HTR-8/SVneo (cell line): ENCODE measurements at places on chromosomes 11 and 22.

GRCh38 chr11:70116386-70117065 lies 38.4 kb downstream of the ANO1 start:
- no peak for DNase-seq

DNA sequence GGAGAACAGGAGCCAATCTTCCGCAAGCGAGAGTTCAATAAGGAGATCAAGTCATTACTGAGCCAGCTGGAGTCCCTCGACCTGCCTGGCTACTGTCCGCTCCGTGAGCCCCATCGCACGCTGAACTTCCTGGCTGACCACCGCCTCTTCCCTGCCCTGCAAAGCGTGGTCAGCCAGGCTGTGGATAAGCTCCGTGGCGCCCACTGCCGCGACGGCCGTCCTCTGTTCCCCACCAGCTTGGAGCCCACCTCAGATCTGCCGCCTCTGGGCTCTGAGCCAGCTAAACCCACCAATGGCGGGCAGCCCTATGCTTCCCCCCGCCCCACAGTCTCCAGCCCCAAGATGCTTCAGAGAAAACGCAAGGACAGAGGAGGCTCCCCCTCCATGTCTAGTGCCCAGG lies 2.3 kb downstream of the CCDC116 start:
- DNase-seq = no peak

DNA sequence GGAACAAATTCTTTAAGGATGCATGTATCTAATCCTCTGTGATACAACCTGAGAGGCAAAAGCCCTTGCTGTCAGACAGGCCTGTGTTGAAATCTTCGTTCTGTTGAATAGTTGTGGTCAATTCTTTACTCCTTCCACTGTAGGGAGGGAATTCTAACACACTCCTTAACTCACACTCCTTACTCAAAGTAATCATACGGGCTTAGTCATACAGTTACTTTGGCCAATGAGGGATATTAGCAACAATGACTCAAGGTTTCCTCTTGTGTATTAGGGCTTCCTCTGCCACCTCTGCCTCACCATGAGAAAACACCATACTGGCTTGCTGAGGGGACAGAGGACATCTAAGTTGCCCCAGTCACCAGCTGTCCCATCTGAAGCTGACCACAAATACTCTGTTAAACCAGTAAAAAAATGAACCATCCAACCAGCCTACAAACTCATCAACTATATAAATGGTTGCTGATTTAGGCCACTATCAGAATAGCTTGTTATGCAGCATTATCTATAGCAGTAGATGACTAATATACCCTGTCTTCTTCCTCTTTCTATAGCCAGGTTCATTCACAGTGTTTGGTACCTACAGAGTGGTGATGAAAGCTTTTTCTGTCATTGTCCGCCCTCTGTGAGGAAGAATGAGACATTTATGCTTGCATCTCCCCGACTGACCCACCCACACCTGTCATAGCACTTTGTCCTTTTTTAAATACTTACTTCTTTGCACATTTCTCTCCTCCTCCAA lies 322.8 kb upstream of the SYN3 start:
- no peak for DNase-seq

DNA sequence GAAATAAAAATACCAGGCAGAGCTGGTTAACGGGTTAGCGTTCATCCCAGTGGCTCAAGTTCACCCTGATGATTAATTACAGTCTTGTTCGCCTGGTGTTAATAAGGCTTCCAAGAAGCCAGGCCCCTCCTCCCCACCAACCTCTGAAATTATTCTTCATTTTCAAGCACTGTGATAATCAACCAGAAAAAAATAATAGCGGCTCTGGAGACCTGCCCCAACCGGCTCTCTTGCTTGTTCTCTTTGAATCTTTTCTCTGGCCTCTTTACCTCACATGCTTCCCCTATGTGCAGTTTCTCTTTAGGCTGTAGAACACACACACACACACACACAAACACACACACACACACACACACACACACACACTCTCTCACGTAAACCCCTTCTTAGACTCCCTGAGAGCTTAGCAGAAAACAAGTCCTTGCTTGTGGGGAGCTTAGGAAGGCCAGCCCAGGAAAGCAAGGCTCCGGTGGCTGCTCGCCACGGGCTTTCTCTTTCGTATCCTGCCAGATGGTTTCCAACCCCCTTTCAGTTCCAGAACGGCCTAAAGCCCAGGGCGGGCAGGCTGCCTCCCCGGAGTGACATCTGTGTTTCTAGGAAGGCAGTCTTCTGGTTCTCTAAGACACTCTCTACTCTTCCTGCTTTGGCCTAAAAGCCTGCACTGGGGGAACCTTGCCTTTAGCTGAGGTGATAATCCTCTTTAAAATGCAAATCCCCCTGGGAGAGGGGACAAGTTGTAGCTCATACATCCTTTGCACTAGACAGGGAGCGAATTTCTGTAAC lies 106.4 kb upstream of the SESN3 start:
- no peak for DNase-seq

DNA sequence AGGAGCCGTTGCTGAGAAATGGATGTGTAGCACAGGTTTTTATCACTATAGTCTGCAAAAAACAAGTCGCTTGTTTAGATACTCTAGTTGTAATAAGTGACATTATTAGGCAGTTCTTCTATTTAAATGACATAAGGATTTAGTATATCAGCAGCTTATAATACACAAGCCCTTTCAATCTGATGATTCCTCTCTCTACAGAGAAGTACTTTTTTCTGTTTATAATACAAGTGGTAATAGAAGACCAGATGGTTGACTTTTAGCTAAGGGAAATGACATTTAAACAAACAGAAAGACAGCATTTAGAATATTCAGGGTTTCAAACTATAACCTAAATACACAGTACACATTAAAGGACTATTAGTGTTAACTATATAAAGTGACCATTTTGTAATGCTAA lies 60.4 kb downstream of the IMMP1L start:
- DNase-seq = no peak

DNA sequence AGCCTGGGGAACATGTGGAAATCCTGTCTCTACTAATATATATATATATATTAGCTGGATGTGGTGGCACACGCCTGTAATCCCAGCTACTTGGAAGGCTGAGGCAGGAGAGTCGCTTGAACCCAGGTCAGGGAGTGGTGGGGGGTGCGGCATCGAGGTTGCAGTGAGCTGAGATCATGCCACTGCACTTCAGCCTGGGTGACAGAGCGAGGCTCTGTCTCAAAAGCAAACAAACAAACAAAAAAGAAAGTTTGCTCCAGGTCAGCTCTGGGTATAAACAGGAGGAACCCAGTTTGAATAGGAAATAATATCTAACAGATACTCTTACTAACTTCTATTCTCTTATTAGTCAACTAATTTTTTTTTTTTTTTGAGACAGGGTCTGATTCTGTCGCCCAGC lies 34.3 kb upstream of the CECR2 start:
- DNase-seq = no peak

DNA sequence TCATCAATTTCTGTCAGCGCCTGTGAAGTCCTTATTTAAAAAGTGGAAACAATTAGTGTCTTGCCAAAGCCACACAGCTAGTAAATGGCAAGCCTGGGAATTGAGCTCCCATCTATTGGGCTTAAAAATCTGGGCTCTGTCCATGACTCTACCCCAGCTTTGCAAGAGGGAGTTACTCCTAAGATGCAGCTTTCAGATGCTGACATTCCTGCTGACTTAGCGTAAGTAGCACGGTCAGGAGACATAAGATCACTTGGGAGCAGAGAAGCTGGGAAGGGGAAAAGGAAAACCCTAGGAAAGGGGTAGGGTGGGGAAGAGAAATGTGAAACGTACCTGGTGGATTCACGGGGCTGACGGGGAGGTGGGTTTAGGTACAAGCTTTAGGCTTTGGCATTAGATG lies 36.0 kb upstream of the OR4B1 start:
- DNase-seq = no peak

GRCh38 chr22:25008666-25009065 lies 56.1 kb downstream of the KIAA1671 start:
- no peak for DNase-seq

DNA sequence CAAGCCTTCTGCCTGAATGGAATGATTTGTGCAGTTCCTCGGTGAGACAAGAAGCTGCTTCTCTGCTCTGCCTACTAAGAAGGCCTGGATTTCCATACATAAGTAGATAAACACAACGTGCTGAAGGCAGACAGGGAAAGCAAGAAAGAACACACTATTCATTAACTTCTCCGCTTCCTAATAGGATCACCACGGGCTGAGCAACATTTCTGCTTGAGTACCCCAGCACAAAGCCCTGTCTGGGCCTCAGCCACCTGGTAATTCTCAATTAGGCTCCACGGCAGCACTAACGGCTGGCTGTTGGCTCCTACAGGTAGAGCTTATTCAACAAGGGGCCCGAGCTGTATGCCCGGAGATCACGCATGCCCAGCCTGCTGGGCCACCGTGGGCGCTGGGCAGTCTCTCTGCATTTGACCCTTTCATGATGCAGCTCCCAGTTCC lies 1156.6 kb downstream of the TBC1D22A start:
- DNase-seq = no peak

DNA sequence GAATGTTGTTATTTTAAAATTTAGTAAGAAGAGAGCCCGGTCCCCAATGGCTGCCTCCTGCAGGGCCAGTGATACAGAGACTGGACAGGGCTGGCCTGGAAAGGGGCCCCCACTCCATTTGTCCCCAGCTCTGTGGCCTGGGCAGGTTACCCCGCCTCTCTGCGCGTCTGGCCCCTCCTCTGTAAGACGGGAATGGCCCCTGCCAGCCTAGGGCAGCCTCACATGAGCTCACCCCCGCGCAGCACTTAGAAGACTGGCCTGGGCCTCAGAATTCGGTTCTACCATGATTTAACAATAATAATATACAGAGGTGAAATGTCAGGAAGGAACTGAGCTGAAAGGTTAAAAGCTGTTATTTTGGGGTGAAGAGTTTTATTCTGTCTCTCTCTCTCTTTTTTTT lies 1.3 kb downstream of the APOBEC3G start:
- DNase-seq = no peak

GRCh38 chr22:42770941-42771647 lies 50.4 kb upstream of the A4GALT start:
- DNase-seq = no peak

DNA sequence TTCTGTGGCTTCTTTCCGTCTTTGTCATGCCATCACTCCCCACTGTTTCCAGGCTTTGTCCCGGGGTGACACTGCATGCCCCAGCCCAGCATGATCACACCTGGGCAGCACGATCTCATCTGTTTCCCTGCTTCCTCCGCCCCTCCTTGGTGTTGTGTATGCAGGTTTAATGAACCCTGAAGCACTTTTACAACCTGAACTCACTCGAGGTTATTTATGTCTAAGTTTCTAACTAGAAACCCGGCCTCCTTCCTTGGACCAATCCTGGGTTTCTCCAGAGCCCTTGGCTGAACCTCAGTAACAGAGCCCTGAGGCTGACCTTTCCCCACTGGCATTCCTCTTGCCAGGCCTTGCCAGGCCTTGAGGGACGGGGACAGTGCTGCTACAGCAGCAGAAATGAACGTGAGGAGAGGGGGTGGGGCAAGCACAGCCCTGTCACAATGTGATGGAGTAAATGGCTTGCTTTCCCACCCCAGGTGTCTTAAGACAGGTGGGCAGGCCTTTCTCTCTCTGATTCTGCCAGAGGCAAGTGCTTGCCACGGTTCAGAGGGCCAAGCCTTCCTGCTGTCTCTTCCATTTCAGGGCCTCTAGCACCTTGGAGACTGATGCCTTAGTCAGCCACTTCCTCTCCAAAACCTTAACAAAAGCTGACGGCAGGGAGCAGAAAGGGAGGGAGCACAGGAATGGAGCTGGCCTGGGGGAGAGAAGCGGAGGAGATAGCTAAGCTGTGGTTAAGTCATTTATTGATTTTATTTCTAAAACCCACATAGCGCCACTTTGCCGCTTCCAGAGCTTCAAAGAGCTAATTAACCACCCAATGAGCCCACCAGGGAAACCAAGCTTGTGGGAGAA lies 3.1 kb upstream of the PYGM start:
- no peak for DNase-seq

DNA sequence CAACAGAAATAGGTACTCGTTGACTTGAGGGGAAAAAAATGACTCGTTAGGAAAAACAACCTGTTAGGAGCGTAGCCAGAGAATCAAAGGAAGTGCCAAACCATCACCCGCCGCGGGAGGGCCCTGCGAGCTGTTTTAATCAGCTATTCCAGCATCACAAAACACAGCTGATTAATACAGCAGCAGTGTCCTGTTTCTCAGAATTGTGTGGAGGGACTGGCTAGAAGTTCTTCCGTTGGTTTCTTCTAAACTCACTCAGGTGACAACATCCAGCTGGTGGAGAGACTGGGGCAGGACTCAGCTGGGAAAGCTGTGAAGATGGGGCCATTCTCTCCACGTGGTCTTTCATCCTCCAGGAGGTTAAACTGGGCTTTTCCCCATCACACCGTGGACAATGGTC lies 28.0 kb downstream of the HSPA8 start:
- DNase-seq = no peak

DNA sequence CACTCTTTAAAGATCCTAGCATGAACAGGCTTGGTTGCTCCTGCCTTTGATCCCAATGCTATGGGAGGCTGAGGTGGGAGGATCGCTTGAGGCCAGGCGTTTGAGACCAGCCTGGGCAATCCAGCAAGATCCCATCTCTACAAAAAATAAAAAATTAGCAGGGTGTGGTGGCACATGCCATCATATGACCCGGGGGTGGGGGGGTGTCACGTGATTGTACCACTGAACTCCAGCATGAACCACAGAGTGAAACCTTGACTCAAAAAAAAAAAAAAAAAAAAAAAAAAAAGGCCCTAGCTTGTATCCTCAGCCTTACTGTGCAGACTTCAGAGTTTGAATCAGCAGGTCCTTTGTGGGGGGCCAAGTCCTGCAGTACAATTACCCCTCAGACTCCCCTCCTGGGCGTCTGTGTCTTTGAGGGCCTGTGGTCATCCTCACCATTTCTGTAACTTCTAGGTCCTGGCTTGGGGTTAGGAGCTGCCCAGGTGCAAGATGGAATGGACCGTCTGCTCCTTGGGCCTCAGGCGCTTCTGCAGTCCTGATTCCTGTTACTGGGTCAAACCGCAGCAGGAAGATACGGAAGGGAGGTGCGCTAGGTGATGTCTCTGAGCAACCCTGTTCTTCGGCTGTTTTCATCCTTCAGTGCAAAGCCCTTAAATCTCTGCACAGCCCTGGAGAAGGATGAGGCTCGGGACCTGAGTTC lies 208.1 kb downstream of the CTTN start:
- DNase-seq = no peak

- DNase-seq = no peak
Measured at GRCh38 chr11:64052938-64053622, 17.3 kb downstream of the FLRT1 start.

DNA sequence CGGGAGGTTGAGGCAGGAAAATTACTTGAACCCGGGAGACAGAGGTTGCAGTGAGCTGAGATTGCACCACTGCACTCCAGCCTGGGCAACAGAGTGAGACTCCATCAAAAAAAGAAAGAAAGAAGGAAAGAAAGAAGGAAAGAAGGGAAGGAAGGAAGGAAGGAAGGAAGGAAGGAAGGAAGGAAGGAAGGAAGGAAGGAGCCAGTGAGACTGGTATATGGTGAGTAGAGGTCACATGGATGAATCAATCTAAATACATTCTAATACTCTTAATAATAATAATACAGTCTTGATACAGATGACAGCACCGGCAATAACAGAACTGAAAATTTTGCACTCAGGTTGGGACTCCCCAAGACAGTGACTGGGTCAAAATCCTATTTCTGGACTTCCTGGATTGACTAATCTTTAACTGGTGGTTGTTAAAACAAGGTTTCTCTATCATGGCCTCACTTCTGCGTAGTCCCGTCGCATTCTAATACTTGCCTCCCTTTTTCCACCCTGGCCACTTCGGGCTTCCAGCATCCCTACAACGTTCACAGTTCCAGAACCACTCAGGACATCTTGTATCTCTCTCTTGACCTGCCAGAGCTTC lies 53.5 kb upstream of the EIF3M start:
- no peak for DNase-seq
